Cortex of kidney (tissue), 1 donor: ENCODE measurements at places on chromosomes 6 and 20.

DNA sequence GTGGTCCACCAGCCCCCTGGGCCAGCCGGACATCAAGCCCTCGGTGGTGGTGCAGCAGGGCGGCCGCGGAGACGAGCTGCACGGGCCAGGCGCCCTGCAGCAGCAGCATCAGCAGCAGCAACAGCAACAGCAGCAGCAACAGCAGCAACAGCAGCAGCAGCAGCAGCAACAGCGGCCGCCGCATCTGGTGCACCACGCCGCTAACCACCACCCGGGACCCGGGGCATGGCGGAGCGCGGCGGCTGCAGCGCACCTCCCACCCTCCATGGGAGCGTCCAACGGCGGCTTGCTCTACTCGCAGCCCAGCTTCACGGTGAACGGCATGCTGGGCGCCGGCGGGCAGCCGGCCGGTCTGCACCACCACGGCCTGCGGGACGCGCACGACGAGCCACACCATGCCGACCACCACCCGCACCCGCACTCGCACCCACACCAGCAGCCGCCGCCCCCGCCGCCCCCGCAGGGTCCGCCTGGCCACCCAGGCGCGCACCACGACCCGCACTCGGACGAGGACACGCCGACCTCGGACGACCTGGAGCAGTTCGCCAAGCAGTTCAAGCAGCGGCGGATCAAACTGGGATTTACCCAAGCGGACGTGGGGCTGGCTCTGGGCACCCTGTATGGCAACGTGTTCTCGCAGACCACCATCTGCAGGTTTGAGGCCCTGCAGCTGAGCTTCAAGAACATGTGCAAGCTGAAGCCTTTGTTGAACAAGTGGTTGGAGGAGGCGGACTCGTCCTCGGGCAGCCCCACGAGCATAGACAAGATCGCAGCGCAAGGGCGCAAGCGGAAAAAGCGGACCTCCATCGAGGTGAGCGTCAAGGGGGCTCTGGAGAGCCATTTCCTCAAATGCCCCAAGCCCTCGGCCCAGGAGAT is 1.0 kb downstream of the POU3F2 start:
- DNase-seq, result no peak

DNA sequence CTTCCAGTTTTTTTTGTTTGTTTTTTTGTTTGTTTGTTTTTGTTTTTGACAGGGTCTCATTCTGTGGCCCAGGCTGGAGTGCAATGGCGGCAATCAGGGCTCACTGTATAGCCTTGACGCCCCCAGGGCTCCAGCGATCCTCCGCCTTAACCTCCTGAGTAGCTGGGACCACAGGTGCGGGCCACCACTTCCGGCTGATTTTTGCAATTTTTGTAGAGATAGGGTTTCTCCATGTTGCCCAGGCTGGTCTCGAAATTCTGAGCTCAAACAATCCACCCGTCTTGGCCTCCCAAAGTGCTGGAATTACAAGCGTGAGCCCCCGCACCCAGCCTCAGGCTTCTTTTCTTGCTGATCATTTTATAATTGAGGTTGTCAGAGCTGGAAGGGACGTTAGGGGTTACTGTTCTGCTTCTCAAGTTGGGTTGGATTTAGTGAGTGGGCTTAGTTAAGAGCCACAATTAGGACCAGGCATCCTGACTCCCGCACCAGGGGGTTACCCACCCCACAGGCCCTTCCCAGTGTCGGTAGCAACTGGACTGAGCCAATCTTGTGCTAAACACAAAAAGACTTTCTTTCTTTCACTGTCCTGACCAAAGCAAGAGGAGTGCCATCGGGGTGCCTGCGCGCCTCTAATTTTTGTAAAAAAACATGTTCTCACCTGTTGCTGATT is 13.1 kb upstream of the ZSCAN9 start:
- no peak for DNase-seq

GRCh38 chr6:113732384-113732966 is 124.7 kb upstream of the MARCKS start:
- no peak for DNase-seq

- DNase-seq, result no peak
These were observed 8.0 kb downstream of the BTN2A1 start for GRCh38 chr6:26465776-26466175.

GRCh38 chr6:111474106-111474505 is 8.9 kb downstream of the REV3L start:
- DNase-seq, result no peak

GRCh38 chr6:98827295-98828159 is 6.8 kb upstream of the POU3F2 start:
- no peak for DNase-seq

DNA sequence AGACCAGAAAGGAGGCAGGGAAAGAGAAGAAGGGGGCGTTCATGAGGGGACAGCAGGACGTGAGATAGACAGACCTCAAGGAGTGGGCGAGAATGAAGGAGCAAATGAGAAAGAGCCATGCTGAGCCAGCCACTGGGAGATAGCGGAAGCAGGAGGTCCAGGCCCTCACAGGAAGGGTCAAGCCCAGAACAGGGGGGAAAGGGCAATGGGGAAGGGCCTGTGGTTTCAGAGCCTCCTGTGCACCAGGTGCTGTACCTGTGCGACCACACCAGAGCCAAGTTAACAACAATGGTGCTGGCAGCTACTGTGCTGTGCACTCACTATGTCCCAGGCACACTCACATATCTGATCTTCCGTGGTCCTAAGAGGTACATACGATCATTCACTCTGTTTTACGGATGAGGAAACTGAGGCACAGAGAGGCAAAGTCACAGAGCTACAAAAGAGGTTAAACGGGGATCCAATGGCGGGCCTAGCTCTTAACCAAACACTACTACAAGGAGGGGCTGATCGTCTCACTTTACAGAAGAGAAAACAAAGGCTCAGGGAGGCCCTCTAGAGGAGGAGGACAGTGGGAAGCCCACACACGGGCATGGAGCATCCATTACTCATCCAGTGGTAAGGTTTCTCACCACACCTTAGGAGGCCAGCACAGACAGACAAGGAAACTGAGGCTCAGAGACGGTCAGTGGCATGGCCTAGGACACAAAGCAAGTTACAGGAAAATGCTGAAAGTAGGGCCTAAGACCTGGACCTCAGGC is 129.1 kb downstream of the PREX1 start:
- no peak for DNase-seq

DNA sequence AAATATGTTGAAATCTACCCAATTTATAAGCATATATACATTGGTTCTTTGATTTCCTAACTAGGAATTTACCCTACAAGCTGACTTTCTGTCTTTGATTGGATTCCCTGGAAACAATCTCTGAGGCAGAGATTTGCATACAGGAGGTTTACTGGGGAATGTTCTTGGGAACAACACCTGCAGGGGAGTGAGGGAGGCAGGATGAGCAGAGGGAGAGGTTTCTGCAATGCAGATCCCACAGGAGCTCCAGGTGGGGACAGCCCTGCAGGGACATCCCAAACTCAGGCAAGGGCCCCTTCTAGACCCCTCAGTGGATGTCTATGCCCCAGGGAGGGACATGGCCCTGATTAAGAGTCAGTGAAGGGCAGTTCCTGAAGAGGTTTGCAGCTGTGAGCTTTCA is 95.2 kb upstream of the CCDC167 start:
- no peak for DNase-seq

- no peak for DNase-seq
These were observed 80.5 kb upstream of the IFNGR1 start for GRCh38 chr6:137299681-137300080.

DNA sequence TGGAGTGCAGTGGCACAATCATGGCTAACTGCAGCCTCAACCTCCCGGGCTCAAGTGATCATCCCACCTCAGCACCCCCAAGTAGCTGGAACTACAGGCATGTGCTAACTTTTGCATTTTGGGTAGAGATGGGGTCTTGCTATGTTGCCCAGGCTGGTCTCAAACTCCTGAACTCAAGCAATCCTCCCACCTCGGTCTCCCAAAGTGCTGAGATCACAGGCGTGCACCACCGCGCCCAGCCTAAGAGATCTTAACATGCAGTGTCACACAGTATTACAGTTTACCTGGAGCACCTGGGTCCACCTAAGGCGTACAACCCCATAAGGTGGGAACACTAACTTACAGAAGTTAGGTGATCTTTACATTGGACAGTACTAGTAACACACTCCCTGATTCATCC is 29.5 kb downstream of the TMEM242 start:
- DNase-seq, result no peak

DNA sequence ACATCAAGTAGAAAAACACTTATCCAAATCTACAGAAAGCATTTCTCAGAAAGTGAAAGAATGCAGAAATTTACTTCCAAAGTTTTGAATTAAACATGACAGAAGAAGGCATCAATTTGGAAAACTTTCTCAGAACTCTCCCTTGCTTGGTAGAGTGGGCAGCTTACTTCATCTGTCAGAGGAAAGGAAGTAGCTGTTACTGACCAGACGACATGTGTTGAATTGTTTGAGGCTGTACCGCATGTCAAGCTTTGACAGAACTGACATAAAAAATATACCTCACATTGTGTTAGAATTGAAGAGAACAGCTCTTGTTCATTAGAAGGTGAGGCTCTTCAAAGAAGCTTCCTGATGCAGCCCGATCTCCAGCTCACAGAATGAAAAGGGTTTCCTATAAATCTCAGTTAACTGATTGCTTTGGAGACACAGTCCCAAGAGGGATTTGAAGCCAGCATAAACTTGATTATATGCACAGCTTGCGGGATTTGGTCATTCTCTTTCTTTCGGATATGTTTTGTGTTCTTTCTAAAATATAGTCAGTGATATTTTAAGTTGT is 190.7 kb downstream of the PLCB1 start:
- DNase-seq, result no peak

- no peak for DNase-seq
These were observed 58.7 kb downstream of the PDSS2 start for GRCh38 chr6:107400616-107401147.

- no peak for DNase-seq
These were observed 6.7 kb downstream of the MTCH1 start for GRCh38 chr6:36979347-36979742.

GRCh38 chr6:137166247-137167098 is 7.0 kb downstream of the IL22RA2 start:
- no peak for DNase-seq

- no peak for DNase-seq
These were observed 71.2 kb upstream of the NAA20 start for GRCh38 chr20:19945732-19946670.
